ENCODE measurements at places on chromosomes 4 and X.

DNA sequence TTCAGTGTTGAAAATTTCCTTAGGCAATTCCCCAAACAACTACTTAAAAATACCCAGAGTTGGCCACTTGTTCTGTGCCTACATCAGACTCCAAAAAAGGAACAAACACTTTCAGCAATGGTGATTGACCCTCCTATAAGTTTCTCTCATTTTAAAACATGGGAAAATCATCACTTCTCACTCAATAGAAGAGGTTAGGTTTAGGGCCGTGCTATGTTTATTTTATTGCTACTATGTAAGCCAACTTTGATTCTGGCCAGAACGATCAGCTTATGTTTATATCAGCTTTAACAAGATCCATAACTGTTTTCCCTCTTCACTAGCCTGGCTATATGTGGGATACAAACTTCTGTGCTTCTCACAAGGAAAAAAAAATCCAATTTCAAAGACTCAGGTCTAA, 133.1 kb downstream of the MTNR1A start:
- no peak for DNase-seq

- no peak for DNase-seq
These were observed 78.5 kb upstream of the BLTP1 start for GRCh38 chr4:122073615-122074014.

- no peak for DNase-seq
These were observed 173.3 kb upstream of the PSAPL1 start for GRCh38 chr4:7608046-7608445.

DNA sequence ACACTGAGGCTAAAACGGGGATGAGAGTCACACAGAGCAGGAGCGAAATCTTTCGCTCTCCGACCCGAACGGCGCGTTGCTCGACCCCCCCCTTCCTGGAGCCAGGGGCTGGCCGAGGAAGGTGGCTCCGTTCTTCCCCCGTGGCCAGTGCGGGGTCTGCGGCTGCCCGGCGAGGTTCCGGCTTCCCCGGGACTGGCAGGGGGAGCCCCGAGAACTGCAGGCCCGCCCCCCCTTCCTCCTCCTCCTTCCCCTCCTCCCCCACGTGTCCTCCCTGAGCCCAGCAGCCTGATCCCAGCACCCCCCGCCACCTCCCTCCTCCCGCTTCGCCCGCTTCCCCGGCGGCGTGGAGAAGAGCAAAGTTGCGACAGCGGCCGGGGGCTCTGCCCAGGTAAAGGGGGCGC, 2.4 kb upstream of the BCORL1 start:
- no peak for DNase-seq

DNA sequence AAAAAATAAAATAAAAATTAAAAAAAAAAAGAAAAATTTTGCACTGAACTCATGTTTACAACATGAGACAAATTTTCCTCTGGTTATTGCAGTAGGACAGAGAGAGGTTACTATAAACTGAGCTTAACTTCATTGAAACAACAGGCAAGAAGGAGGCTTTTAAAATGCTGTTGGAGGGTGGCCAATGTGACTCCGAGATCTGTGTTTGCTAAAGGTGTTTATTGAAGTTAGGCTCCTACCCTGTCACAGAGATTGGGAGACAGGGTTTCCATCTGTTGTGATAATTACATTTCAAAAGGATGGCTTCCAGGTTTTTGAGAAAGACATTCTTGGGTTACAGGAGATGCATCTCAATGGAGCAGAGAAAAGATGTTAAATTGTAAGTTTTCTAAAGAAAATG, 370.5 kb upstream of the HS3ST1 start:
- DNase-seq = no peak

DNA sequence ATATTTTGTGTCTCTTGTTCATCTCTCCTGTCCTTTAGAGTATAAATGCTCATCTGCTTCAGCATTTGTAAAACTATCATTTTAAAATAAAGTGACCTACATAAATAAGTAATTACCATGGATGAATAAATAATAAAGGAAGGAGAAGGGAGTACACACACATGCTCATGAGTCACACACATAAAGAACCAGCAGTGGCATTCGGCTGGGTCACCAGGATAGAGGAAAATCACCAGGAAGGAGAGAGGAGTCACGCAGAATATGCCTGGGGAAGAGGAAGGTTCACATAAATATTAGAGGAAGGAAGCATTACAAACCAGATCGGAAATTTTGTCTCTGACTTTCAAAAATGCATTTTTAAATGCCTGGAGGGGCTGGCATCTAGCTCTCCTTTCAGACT, 38.5 kb upstream of the MED14 start:
- peak; percentile 52 for DNase-seq

GRCh38 chr4:123338715-123339114, 57.9 kb upstream of the SPRY1 start:
- no peak for DNase-seq

GRCh38 chrX:71492231-71493065, 40.5 kb upstream of the OGT start:
- DNase-seq = no peak

DNA sequence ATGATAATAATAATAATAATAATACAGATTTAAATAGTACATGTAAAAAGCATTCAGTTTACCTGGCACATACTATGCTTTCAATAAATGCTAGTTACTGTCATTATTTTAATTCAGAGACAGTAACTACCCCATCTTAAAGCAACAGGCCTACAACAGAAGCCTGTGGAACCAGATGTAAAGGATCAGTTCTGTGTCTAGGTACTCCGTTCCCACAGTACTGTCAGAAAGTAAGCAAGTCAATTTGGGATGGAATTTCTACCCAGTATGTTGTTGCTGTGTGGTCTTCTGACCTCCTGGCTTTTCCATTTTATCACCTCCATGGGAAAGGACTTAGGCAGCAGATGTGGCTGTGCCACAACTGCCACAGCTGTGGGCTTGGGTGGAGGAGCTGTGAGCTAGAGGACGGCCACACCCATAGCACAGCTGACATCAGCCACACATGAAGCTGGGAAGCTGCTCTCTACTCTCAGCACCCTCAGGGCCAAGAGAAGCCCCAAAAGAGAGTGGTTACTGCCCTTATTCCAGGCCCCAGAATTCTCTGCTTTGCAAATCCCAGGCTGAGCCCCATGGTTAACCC, 102.8 kb downstream of the CBR4 start:
- no peak for DNase-seq

- DNase-seq = peak; percentile 63
These were observed 65.3 kb downstream of the EGF start for GRCh38 chr4:109977854-109978501.

- DNase-seq = peak; percentile 35
These were observed 54.5 kb downstream of the CHM start for GRCh38 chrX:85992811-85993229.

DNA sequence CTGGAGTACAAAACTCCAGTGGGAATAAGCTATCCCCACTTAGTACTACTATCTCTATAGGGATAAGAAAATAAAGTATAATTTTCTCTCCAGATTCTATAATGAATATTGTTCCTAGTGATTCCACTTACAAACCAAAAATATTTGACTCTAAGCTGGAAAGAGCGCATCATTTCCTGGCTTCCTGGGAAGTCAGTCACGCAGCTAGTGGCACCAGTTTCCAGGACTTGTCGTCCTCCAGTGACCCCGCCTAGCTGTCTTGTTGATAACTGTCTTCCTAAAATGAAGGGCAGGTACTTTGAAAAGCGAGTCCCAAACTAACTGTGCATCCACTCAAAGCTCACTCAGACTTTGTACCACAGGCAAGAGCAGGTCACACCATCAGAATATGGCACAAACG, 39.3 kb downstream of the LNX1 start:
- DNase-seq = no peak

GRCh38 chr4:143587703-143588102, 74.2 kb downstream of the SMARCA5 start:
- DNase-seq = no peak

DNA sequence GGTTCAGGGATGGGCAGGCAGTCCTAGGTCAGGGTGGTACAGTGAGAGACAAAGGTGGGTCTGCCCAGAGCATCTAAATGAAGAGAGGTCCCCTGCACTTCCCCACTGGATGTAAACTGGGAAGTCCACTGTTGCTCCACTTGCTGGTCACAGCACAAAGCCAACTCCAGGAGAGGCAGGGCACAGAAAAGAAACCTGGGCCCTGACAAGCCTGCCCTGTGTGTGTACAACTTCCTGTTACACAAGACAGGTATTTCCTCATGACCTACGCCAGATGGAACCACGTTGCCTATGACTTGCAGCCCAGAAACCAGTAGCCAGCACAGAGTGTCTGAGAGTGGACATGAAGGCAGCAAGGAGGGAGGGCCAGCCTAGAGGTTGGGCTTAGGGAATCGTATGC, 161.8 kb downstream of the SH3KBP1 start:
- no peak for DNase-seq

DNA sequence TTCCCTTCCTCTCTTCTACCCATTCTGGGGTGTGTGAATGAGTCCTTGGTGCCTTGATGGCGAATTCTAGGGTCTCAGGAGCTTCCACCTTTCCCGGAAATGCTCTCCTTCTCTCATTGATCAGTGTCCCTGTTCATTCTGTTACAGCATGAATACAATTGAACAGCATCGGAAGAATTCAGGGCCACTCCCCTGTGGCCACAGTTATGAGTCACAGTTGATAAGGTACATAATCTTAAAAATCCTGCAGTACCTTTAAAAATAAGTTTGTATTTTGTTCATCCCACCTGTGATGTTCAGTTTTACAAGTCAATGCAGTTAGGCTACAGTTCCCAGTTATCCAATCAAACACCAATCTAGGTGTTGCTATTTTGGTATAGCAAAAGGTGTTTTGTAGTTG, 47.3 kb upstream of the FAM9A start:
- DNase-seq = no peak

DNA sequence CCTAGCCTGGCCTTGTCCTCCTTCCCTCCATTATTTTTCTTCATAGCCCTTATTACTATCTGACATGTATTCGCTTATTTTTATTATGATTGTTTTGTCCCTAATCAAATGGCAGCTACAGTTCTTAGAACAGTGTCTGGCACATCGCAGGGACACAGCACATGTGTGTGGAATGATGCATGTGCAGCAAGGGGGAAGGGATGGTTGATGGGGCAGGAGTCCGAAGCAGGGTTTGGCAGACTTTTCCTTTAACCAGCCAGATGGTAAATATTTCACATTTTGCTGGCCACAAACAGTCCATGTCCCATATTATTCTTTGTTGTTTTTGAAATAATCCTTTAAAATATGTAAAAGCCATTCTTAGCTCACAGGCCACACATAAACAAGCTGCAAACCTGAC, 128.3 kb upstream of the STIM2 start:
- no peak for DNase-seq

DNA sequence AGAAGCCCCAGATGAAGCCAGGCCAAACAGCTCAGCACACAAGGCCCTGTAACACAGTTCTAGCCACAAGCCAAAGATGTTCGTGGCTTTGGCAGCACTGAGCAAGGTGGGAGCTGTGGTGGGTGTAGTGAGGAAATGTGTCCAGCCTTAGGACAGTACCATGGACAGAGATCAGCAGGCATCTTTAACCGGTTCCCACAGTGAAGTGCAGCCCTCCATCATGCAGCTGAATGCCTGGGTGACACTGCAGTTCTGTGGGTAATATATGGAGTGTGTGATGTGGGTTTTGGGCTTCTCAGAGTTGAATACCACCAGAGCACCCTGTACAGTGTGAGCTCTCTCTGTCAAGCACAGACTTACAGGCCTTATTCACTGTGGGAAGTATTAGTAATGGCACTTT, 6.0 kb upstream of the NEXMIF start:
- no peak for DNase-seq

All from HFFc6 (cell line).